Stimulated activated CD4-positive, alpha-beta T cell treated with anti-CD3 and anti-CD28 coated beads, Interleukin-15, amount 100 ng/mL, for 48 hours (primary cell): ENCODE measurements at places on chromosomes 6 and 20.
A peak's percentile ranks its signal among the peaks of the same experiment; 100 is the strongest.

DNA sequence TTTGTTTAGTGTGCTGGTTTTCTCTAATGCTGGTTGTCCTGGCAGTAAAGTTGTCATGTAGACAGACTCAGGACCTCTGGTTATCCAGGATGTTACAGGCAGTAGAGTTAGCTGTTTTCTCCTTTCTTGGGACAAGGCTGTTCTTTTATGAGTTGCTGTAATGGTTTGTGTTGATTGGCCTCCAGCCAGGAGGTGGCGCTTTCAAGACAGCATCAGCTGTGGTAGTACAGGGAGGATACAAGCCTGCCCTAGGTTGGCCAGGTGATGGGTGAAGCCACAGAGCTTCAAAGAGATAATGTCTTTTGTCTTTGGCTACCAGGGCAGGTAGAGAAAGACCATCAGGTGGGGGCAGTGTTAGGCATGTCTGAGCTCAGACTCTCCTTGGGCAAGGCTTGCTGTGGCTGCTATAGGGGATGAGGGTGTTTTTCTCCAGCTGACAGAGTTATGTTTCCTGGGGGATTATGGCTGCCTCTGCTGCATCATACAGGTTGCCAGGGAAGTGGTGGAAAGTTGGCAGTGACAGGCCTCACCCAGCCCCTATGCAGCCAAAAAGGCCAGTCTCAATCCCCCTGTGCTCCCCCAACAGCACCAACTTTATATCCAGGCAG, 127.2 kb upstream of the TAB2 start:
- DNase-seq = peak; percentile 66

DNA sequence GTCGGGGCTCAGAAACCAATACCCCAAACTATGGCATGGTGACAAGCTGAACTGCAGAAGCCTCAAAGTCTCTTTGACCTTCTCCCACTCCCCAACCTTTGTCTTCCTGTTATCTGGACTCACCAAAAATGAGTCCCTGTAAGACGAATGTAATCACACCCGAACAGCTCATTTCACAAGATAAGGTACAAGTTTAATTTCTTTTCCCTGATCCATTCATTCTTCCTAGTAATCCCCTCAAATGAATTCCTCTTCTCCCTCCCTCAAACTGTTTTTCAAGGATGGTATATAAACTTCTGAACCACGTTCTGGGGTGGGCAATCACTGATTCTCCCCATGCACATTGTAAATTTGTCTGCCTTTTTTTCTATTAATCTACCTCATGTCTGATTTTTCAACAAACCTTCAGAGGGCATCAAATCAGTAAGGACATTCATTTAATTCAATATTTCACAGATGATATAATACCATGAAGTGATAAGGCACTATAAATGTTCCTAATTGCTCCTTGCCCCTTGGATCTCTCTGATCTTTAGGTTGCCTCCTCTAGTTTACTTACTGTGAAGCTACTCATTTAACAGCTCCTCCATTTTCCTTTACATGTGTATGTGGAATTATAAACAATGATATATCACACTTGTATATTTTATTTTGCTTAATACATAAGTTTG, 77.2 kb downstream of the OR2B2 start:
- no peak for DNase-seq

DNA sequence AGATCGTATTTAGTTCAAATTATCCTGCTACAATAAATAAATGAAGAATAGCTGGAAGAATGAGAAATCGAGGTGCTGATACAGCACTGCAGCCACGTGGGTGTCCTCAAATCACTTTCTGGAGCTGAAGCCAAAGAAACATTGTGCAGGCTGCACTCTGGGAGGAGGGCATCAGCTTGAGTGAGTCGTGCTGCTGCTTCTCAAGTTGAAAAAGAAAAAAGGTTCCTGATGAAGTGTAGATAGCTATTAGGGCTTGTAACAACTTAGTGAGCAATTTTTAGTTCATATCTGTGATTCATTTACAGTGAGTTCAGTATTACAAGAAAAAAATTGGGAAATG, 40.5 kb downstream of the DSE start:
- DNase-seq = no peak

DNA sequence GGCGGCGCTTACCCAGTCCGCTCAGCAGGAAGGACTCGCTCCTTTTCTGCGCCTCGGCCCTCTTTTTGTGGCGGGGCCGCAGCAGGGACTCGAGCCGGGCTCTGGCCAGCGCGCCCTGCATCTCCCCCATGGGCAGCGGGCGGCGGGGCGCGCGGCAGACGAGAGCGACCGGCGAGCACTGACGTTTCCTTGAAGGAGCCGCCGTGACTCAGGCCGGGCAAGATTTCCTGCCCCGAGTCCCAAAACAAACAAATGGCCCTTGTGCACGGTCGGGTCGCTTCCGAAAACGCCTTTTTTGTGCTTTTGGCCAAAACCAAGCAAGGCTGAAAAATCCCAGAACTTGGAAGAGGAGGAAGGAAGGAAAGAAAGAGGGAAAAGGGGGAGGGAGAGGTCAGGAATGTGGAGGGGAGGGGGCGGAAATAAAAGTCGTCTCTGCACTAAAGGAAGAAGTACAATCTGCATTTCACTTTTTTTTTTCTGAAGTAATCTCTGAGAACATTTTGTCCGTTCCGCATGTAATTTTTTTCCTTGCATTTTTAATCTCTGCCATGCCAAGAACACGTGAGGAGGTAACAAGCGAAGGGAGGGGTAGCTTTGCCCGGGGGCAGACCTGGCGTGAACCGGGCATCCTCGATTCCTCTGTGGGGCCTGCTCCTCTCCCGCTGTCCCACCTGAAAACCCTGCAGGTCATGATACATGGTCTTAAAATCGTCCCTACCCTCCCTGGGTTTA, 123.3 kb upstream of the SLC2A12 start:
- peak; percentile 18 for DNase-seq

GRCh38 chr20:25052255-25053194, 5.4 kb downstream of the ACSS1 start:
- no peak for DNase-seq

DNA sequence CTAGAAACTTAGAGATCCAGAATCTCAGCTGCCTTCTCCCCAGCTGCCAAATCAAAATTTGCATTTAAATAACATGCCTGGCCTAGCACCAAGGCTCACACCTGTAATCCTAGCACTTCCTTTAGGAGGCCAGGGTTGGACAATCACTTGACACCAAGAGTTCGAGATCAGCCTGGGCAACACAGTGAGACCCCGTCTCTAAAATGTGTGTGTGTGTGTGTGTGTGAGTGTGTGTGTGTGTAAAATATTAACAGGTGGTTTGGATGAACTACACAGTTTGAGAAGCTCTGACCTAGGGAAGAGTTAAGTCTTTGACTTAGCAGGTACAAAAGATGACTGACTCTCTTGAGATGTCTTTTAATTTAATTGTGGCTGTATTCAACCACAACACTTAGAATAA, 20.2 kb upstream of the CD2AP start:
- DNase-seq = no peak

DNA sequence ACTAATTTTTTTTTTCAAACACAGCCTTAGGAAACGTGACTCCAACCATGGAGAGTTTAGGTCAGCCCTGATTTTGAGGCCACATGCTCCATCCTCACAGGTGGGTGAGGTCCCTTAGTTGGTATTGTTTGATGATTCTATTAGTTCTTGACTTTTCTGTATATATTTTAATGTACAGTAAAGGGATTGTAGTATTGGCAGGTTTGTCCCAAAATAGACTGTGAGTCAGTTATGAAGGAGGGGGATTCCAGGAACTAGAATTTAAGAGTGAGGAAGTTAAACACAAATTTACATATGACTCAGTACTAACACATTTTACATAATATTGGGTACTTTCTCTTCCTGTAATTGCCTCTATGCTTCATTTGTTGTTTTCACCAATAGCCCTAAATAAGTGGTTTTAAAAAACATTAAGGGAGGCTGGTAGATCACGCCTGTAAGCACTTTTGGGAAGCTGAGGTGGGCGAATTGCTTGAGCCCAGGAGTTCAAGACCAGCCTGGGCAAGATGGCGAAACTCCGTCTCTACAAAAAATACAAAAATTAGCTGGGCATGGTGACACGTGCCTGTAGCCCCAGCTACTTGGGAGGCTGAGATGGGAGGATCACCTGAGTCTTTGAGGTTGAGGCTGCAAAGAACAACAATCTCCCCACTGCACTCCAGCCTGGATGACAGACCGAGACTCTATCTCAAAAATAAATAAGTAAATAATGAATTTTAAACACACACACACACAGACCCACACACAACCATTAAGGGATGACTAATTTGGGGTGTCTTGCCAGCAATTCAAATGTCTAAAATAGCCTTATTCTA, 81.8 kb downstream of the SGK1 start:
- no peak for DNase-seq

GRCh38 chr6:160795721-160796120, 93.7 kb downstream of the PLG start:
- no peak for DNase-seq

DNA sequence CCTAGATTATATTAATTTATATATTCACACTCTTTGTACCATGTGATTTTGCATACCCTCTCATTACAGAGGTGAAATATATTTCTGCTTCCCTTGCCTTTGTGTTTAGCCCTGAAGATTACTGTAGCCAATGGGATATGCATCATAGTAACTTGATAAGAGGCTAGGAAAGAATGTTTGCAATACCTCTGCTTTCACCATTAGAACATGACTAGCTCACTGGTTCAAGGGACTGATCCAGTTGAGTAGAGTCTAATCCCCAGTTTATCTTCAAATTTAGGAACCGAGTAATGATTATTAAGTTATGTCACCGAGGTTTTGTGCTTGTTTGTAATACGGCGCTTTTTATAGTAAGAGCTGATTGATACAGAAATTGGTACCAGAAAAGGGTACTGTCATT, 552.6 kb upstream of the GJE1 start:
- DNase-seq = no peak

- DNase-seq = no peak
These were observed 15.0 kb downstream of the MTG2 start for GRCh38 chr20:62197801-62198200.

- no peak for DNase-seq
These were observed 223.9 kb upstream of the THEMIS start for GRCh38 chr6:128124713-128125112.

DNA sequence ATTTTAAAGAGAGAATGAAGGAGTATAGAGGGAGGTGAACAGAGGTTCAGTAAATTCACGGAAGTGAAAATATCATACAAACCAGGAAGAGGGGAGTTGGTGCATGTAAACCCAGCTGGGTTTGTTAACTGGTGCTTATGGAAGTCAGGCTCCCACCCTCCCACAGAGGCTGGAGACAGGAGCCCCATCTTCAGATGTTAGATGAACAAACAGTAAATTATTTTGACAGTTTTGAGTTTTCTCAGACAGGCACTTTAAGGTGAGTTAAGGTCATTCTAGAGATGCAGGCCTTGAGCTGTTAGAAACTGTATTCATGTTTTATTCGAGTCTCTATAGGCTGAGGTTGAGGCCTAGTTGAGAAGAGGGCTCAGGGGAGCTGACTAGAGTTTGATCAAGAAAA, 41.8 kb upstream of the FUCA2 start:
- DNase-seq = no peak

DNA sequence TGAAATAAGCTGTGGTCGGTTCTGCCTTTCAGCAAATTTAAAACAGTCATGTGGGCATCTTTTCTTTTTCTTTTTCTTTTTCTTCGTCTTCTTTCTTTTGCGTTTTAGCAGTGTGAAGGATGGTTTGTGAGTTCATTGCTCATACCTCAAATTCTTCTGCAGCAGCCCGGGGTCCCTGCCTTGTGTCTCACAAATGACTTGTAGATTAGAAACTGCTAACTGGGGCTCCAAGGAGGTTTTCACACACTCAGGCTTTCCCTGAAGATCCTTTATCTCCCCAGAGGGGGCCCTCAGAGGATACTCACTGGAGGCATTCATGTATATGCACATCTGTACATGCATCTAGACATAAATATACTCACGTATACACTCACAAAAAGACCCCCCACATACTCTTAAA, 1.7 kb downstream of the SMOC2 start:
- no peak for DNase-seq

DNA sequence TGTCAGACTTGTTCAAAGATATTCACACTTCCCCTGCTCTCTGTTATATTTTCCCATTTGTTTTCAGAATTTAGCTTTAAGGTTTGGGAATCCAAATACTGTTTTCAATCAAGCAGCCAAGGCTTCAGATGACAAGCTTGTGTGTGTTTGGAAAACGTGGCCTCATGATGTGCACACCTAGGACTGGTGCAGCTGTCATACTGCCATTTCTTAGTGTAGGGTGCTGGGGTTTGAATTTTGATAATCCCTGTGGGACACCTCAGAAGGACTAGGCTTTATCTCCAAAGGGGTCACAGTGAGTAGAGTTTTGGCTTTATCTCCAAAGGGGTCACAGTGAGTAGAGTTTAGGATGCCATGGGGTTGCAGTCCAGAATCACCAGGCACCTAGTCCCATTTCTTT, 65.3 kb upstream of the JAG1 start:
- no peak for DNase-seq

GRCh38 chr6:12250383-12250770, 39.8 kb upstream of the EDN1 start:
- no peak for DNase-seq

GRCh38 chr20:50980851-50981713, 22.5 kb downstream of the MOCS3 start:
- peak; percentile 66 for DNase-seq

DNA sequence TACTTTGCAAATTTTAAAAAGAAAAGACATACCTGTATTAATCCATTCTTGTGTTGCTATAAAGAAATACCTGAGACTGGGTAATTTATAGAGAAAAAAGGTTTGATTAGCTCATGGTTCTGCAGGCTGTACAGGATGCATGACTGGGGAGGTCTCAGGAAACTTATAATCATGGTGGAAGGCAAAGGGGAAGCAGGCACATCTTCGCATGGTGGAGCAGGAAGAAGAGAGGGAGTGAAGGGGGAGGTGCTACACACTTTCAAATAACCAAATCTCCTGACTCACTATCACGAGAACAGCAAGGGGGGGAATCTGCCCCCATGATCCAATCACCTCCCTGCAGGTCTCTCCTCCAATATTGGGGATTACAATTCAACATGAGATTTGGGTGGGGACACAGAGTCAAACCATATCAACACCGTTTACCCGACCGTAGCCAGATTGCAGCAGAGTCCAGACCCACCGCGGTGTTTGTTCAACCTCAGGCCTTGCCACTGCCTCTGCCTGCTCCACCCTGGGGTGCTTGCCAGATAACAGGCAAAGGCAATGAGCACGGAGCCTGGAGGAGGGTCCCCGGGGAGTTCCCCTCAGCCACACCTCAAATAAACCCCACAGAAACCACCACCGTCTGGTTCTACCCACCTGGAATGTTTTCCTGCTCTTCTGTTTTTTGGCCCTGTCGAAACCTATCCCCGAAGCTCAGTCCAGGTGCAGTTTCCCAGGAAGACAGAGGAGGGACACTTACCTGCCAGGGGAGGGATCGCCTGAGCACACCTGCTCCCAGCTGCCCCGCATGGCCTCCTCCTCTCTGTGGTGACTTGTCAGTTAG, 142.2 kb upstream of the AFDN start:
- no peak for DNase-seq

DNA sequence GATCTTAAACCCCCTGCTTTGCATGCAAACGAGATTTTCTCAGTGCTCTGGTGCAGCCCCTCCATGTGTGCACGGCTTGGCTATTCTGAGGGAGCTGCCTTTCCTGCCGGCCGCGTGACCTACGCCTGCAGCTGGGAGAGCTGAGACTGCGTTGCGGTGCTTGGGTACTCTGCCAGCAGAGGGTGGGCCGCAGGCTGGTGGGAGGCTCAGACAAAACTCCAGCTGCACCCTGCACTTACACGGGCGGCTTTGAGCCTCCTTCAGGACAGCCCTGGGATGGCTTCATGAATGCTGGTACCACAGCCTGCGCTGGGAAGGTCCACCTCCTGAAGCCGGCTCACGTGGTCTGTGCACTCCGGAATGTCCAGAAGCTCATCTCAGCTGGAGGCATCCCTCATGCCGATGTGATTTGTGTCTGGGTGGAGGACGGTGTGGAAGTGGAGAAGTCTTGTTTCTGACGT, 223.7 kb downstream of the DLL1 start:
- no peak for DNase-seq
